Progenitor cell of endocrine pancreas (in vitro differentiated cells): ENCODE measurements at places on chromosomes 3 and 15.

DNA sequence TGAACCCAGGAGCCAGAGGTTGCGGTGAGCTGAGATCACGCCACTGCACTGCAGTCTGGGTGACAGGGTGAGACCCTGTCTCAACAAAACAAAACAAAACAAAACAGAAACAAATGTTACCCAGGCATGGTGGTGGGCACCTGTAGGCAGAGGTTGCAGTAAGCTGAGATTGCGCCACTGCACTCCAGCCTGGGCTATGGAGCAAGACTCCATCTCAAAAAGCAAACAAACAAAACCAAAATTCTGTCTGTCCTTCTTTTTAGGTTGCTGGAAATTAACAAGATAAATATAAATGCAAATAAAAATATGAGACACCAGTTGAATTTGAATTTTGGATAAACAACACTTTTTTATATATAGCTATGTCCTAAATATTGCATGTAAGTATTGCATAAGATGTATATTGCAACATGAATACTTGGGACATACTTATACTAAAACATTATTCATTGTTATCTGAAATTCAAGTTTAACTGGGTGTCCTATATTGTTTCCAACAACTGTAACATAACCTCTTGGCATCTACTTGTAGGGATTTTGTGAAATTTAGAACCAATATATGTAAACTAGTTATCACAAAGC, 4.7 kb upstream of the CEP97 start:
- no peak for DNase-seq

- no peak for DNase-seq
Measured at GRCh38 chr3:175258763-175259162, 399.6 kb downstream of the NAALADL2 start.

- no peak for DNase-seq
Measured at GRCh38 chr15:56533731-56534403, 68.9 kb upstream of the MNS1 start.

DNA sequence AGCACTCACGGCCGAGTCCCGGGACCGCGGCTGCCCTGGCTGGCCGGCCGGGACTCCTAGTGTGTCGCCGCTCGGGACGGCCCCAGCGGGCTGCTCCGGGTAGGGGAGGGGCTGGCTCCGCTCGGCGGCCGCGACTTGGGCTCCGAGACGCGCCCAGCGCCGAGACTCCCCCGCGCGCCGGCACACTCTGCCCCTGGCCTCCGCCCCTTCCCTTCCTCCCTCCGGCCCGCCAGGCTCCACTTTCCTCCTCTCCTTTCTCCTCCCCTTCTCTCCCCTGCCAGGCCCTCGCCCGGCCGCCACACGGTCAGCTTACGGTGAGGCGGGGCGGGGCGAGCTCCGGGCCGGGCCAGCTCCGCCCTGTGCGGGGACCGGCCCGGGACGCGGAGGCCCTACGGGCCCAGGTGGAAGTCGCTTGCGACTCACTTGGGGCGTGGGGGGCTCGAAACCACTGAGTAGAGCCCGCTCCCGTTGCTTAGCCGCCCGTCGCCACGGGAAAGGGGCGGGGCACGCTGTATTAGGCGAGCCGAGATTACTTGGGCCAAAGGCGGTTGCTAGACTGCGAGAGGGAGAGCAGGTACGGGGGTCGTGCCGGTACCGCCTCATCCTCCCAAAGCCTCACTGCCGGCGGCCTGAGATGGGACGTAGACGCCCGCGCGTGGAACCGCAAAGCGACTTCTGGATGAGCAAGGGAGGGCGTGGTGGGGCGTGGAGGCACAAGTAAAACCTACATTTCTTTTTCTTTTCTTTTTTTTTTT, at the start of gene ITGB5:
ITGB5 (minus strand) TSS at position 189 of the 755 bp plus-strand sequence. CDS start 365 bp downstream, outside the sequence.
- peak; percentile 64 for DNase-seq

DNA sequence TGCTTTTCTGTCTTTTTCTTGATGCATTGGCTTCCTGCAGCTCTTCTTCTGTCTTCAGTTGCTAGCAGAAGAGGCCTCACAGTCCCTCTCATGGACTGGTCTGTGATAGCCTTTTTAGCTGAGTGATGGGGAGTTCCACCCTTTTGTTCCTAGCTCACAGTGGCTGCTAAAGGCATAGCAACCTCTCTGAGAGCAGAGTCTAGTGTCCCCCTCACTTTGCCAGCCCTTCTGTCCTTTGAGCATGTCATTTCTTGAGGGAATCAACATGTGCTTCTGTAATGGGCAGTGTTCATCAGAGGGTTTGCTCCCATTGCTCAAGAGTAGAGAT, 44.4 kb downstream of the GAP43 start:
- DNase-seq = no peak

DNA sequence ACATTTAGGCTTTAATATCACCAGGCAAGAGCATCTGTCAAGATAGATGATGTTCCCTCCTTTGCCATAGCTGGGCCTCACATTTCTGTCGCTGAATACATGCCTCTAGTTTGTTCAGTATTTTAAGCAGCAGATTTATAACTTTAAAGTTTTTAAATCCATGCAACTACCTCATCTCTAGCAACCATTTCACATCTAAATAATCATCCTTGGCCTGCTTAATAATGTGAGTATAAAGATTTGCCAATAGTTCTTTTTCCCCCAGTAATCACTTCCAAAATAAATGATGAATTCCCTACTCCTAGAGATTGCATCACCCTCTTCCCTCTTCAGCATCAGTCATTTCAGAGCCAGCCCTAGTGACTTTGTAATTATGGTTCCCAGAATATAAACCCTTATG, 36.2 kb upstream of the FILIP1L start:
- no peak for DNase-seq

GRCh38 chr15:34355241-34355640, 11.8 kb downstream of the LPCAT4 start:
- no peak for DNase-seq

DNA sequence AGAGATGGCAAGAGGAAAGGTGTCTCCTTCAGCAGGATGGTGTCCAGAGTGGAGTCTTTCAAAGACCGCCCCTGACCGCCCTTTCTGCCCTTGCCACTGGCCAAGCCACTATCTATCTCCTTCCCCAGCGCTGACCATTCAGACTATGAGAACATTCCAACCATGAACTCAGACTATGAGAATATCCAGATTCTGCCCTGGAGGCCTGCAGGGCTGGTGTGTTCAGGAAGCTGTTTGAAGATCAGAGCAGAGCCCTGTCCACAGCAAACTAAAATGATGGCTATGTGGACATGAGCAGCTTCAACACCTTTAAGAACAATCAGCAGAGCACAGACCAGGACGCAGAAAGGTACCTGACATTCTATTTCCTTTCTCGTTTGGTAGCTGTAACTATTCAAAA, 57.3 kb upstream of the WNT7A start:
- no peak for DNase-seq

- no peak for DNase-seq
Measured at GRCh38 chr15:41836713-41837454, 1.8 kb upstream of the PLA2G4B start.

DNA sequence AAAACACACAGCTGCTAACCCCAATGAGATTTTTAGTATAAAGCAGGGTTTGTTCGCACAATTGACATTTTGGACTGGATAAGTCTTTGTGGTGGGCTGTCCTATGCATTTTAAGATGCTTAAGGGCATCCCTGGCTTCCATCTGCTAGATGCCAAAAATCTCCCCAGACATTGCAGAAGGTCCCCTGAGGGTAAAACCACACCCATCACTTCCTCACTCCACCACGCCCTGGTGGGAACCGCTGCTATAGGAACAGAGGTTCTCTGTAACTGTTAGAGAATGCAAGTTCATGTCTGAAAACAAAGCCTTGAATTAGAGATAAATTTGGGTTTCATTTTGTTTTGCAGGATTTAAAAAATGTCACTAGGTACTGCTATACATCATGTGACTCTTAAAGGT, 67.7 kb downstream of the ARHGEF26 start:
- DNase-seq = no peak

GRCh38 chr15:47427463-47427862, 289.8 kb upstream of the SEMA6D start:
- DNase-seq = no peak
